ENCODE measurements at places on chromosomes 7 and 10.
A peak's percentile ranks its signal among the peaks of the same experiment; 100 is the strongest.

- no peak for DNase-seq
These were observed 9.5 kb upstream of the FRA10AC1 start for GRCh38 chr10:93711891-93712290.

DNA sequence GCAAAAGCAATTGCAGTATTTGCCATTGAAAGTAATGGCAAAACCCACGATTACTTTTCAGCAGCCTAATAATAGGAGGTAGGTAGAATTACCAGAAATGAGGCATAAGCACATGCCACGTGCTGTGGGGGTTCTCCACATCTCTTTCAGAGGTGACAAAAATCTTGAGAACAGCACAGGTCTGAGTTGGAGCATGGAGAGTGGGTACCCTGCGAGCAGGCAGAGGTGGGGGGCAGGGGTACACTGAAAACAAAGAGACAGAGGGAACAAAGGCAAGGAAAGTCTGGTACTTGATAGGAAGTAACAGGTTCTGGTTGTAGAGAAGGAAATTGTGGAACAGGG is 75.9 kb downstream of the FAM107B start:
- DNase-seq, result no peak

DNA sequence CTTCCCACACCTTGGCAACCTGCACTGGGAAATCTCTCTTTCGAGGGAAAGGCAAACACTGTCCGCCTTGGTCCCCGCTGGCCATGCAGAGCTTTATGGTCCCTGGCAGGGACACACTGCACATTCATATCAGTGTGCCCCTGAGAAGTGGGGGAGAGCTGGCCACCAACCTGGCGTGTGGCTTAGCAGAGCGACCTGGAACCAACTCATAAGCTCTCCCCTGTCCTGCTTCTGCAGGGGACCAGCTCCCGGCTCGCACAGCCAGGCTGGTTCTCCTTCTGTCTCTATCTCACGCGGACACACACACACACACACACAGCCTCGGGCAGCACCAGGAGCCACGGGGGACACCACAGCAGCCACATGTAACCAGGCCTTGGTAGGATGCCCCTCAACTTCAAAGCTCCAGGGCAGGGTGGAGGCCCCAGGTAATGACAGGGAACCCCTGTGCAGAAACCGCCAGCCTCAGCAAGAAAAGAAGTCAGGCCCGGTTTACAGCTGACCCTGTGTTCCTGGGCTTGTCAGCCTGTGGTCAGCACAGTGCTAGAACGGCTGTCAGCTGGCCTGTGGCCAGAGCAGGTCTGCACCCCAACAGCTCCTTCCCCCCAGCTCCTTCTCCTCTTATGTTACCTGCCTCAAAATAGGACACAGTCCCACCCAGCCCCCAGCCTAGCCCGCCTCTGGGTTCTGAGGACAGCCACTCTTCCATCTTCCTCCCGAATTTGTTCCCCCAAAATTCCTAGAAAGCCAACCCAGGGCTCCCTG is 69.3 kb downstream of the OAT start:
- DNase-seq, result no peak

DNA sequence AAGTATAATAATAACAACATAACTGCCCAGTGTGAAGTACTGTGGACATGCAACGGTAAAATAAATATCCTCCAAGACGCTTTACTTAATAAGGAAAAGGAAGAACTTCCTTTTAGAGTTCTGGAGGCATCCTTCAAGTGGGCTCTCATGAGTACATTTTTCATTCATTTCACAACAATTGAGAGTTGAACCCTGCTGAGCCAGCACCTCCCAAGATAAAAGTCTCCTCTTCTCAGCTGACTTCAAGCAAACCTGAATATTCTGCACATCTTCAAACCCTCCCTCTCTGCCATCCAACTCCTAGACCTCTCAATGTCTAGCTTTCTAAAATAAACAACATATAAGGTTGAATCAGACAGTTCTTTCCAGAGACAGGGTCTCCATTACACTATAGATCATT is 7.5 kb downstream of the CCDC71L start:
- DNase-seq, result no peak

- no peak for DNase-seq
These were observed 104.2 kb downstream of the KIF20B start for GRCh38 chr10:89805599-89806013.

DNA sequence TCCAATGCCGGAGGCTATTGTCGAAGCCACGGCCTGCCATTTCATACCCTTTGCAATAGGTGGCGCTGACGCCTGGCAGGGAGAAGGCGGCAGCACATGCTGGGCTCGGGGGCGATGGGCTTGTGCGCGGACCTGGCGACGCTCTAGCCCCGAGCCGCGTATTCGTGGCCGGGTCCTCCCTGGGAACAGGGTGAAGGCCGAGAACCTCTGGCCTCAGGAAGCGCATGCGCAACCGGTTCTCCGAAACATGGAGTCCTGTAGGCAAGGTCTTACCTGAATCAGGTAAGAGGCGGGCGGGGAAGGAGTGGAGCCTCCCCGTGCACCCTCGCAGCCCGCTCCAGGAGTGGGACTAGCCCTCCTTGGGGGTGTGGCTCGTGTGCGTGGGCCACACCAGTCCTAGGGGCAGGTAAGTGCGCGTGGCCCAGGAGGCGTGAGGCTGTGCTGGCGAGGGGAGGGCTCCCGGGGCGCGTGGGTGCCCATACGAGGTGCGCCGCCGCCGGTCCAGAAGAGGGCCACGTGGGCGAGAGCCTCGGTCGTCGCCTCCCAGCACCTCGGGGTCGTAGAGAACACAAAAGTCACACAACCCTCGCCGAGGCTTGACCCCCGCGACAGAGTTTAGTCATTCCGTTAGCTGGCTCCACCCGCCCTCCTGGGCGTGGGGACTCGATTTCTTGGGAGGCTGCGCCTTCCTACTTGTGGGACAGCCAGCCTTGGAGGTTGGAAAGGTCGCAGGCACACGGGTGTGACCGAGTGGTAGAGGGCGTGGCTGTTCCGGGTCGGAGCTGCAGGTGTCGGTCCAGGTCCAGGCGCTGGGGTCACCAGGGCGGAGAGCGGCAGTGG is 5.6 kb upstream of the MEST start:
- DNase-seq, result peak; percentile 53

DNA sequence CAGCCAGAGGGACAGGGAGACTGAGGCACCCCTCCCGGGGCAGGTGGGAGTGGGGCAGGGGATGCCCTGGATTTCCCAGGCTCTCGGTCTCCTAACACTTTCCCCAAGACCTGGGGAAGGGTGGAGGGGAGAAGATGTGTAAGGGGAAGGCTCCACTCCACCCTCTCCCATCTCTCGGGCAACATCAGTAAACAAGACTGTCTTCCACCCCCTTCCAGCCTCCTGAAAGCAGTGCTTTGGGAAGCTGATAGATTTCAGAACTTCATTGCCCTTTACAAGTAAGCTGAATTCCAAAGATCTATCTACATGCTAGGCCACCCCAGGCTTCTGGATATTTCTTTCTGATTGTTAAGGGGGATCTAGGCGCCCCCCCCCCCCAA is 3.7 kb downstream of the FLNC start:
- no peak for DNase-seq

DNA sequence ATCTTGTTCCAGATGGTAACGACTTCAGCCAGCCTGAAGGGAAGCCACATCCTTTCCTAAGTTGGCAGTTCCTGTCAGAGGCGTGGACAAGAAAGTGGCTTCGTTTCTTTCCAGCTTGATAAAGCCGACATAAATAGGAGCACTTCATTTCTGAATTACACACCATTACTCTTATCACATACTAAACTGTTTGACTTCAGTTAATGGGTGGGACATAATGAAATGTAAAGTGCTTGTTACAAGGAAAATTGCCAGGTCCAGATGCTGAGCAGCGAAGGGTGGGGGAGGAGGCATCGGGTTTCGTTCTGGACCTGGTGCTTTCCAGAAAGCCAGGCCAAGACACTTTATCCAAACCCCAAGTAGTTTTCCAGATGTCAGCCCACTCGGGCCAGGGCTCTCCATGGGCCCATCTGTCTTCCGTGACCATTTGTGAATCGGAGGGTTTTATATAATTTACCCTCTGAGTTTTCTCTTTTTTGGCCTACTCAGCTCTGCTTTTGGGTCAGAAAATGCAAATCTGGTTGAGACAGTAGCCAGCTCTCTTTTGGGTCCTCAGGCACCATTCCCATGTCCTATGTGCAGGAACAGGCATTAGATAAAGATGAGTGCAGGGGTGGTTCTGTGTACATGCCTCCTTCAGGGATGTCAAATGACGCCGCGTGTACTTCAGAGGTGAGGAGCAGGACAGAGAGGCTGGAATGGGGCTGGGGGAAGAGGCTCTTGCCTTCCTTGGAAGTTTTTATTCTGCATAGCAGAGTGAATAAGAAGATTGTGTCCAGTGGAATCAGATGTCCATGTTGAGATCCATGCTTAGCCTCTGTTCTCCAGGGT is 90.2 kb downstream of the TACC2 start:
- DNase-seq, result no peak

GRCh38 chr7:120695848-120696247 is 162.1 kb downstream of the TSPAN12 start:
- no peak for DNase-seq
